ENCODE measurements at places on chromosomes 4 and X. TPM values are rescaled to one million over a fixed set of nuclear protein-coding genes. Genes with fewer than 3 reads are reported as not detected.
A peak's percentile ranks its signal among the peaks of the same experiment; 100 is the strongest.

The MAGEA2 gene
- not detected for polyA plus RNA-seq

The PPEF2 gene
- polyA plus RNA-seq: not detected

DNA sequence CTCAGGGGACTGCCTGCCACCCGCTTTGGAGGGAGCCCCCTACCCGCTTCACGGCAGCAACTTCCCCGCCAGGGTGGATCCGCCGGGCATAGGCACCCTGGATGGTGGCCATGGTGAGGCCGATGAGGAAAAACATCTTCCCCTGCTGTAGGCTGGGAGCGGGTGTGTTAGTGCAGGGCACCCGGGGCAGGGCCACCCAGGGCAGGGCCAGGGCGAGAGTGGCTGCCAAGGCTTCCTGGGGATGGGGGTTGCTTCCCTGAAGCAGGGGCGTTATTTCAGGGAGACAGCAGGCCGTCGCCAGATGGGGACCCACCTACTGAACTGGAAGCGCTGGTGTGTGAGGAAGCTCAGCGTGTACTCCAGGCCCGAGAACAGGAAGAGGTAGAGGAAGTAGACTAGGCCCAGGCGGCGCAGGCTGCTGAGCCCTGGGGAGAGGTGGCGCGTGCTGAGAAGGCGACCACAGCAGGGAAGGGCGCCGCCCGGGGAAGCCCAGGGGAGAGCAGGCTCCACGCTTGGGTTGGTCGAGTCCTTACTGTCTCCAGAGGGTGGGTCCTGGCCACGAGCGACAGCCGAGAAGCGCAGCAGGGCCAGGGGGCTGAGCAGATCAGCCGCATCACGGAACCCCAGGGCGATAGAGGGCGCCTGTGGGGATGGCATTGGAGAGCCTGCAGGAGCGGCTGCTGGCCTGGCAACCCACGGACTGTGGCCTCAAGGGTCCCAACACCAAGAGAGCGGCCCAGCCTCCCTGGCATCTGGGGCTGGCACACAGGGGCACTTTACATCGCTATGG lies 31.5 kb downstream of the NOP14 start:
- H3K36me3 ChIP-seq: peaks cover 49% of the 10 kb centered on the region
- H3K4me3 ChIP-seq: no peak overlapping the region
- H3K4me1 ChIP-seq: peaks cover 46% of the 10 kb centered on the region
- peak; percentile 90 for DNase-seq
- H3K27ac ChIP-seq: peak overlapping the region; percentile 67

DNA sequence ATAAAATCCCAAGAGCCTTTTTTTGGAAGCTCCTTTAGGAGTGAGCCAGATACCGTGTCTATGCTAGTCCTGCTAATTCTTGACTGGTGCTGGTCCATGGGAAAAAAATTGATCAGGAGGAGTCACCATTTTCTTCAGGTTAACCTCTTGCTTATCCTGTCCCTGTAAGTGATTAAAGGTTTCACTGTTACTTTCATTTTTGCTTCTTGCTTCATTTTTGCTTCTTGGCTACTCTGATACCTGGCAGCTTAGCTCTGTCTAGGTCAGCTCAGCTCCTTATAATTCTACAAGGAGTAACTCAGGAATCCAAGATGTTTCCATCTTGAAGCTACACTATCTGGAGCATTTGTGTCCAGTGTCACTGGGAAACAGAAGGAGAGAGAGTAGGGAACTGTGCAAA lies 45.7 kb downstream of the AFM start:
- no peak for DNase-seq
- no peaks in the 10 kb centered on the region for H3K36me3 ChIP-seq
- H3K27ac ChIP-seq: no peak overlapping the region
- H3K27me3 ChIP-seq: no peaks in the 10 kb centered on the region
- H3K4me1 ChIP-seq: no peaks in the 10 kb centered on the region

GRCh38 chr4:128519163-128519830 lies 231.7 kb upstream of the PGRMC2 start:
- no peaks in the 10 kb centered on the region for H3K36me3 ChIP-seq
- peaks cover 9% of the 10 kb centered on the region for H3K4me1 ChIP-seq
- H3K4me3 ChIP-seq: no peak overlapping the region
- no peak overlapping the region for H3K27ac ChIP-seq
- no peak for DNase-seq
- no peaks in the 10 kb centered on the region for H3K27me3 ChIP-seq

GRCh38 chr4:183808097-183808456 lies 97.0 kb upstream of the STOX2 start:
- no peaks in the 10 kb centered on the region for H3K4me1 ChIP-seq
- no peak overlapping the region for H3K4me3 ChIP-seq
- DNase-seq: no peak
- H3K36me3 ChIP-seq: no peaks in the 10 kb centered on the region
- no peak overlapping the region for H3K27ac ChIP-seq
- no peaks in the 10 kb centered on the region for H3K27me3 ChIP-seq

- H3K27ac ChIP-seq: no peak overlapping the region
- no peaks in the 10 kb centered on the region for H3K27me3 ChIP-seq
- no peak for DNase-seq
- H3K4me3 ChIP-seq: no peak overlapping the region
- H3K4me1 ChIP-seq: no peaks in the 10 kb centered on the region
Observed at GRCh38 chr4:25567253-25567652, 88.4 kb upstream of the SLC34A2 start.

DNA sequence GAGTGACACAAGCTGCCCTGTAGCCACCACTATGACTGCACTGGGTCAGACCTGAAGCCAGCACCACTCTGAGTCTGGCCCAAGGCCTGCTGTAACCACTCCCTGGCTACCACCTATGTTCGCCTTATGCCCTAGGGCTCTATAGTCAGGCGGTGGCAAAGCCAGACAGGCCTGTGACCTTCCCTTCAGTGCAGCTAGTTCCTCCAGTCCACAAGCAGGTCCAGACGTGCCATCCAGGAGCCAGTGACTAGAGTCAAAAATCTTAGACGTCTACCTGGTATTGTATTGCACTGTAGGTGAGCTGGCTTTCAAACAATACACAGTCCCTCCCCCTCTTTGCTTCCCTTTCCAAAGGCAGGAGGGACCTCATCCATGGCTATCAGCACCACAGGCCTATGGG lies 54.0 kb upstream of the RNF128 start:
- H3K4me1 ChIP-seq: no peaks in the 10 kb centered on the region
- H3K4me3 ChIP-seq: no peak overlapping the region
- no peak overlapping the region for H3K27ac ChIP-seq
- no peaks in the 10 kb centered on the region for H3K27me3 ChIP-seq

GRCh38 chr4:10007436-10007740 lies 13.9 kb downstream of the SLC2A9 start:
- peaks cover 39% of the 10 kb centered on the region for H3K36me3 ChIP-seq
- peaks cover 28% of the 10 kb centered on the region for H3K4me1 ChIP-seq
- H3K27me3 ChIP-seq: no peaks in the 10 kb centered on the region
- H3K4me3 ChIP-seq: peak overlapping the region; percentile 45
- H3K27ac ChIP-seq: peak overlapping the region; percentile 82

GRCh38 chr4:112329672-112330375 lies 32.7 kb downstream of the ALPK1 start:
- peaks cover 17% of the 10 kb centered on the region for H3K4me1 ChIP-seq
- H3K27ac ChIP-seq: peak overlapping the region; percentile 46
- peaks cover 17% of the 10 kb centered on the region for H3K36me3 ChIP-seq

DNA sequence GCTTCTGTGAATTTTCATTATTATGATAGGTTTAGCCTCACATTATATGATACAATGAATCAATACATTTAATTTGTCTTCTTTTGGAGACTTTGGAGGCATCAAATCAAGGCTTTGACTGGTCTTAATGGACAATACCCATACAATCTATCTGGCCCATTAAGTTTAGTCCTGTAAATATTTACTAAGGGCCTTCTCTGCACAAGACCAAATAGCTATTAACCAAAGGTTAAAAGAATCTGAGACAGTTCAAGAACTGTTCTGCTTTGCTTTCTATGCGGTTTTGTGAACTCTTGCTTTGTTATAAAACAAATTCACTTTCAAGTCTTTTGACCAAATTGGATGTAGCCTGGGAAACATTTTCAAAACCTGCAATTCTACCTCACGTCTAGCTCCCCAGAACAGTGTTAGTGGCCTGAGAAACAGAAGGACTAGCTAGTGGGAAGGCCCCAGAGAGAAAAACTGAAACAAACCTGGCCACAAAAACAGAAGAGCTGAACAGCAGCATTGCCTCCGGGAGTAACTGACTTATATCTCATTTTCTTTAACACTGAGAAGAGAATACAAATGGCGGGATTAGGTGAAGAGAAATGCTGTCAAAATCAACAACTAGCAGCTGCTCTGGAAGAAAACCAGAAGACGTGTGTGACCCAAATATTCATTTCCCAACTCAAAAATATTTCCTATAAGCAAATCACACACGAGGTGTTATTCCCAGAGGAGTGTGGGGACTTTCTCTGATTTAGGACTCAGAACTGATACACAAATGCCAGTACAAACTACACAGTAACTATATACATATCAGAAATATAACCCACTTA lies 548 bp downstream of the TLR1 start:
- no peak for DNase-seq
- H3K4me3 ChIP-seq: peak overlapping the region; percentile 66
- H3K27me3 ChIP-seq: no peaks in the 10 kb centered on the region
- peaks cover 43% of the 10 kb centered on the region for H3K36me3 ChIP-seq

DNA sequence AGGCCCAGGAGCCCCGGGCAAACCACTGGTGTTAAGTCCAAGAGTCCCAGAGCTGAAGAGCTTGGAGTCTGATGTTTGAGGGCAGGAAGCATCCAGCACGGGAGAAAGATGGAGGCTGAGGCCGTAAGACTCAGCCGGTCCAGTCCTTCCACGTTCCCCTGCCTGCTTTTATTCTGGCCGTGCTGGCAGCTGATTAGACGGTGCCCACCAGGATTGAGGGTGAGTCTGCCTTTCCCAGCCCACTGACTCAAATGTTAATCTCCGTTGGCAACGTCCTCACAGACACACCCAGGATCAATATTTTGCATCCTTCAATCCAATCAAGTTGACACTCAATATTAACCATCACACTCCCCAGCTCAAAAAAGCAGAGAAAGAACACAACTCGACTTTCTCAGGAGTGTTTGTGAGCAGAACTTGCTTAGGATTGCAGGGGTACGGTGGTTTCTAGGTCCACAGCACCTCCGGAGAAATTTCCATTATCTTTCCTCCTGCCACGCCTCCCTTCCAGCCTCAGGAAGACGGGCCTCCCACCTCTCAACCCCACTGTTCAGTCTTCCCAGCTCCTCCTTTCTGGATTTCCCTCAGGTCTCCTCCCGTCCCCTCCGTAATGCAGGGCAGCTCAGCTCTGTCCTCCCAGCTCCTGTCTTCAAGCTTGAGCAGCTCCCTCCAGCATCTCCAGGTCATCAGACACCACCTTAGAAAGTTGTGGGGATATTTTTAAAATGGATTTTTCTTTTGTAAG lies 13.3 kb upstream of the TMEM271 start:
- no peaks in the 10 kb centered on the region for H3K36me3 ChIP-seq
- no peak overlapping the region for H3K4me3 ChIP-seq
- H3K27ac ChIP-seq: no peak overlapping the region
- DNase-seq: no peak
- H3K4me1 ChIP-seq: no peaks in the 10 kb centered on the region

GRCh38 chr4:138297743-138298405 lies 55.7 kb upstream of the SLC7A11 start:
- no peak overlapping the region for H3K4me3 ChIP-seq
- DNase-seq: no peak
- H3K27ac ChIP-seq: no peak overlapping the region
- no peaks in the 10 kb centered on the region for H3K27me3 ChIP-seq
- H3K4me1 ChIP-seq: peaks cover 6% of the 10 kb centered on the region

GRCh38 chr4:183256756-183257385 lies 63.2 kb downstream of the CLDN22 start:
- H3K4me1 ChIP-seq: no peaks in the 10 kb centered on the region
- peaks cover 11% of the 10 kb centered on the region for H3K36me3 ChIP-seq
- H3K4me3 ChIP-seq: no peak overlapping the region
- no peak overlapping the region for H3K27ac ChIP-seq
- DNase-seq: peak; percentile 24
- no peaks in the 10 kb centered on the region for H3K27me3 ChIP-seq

GRCh38 chrX:109487640-109488039 lies 5.8 kb upstream of the GUCY2F start:
- no peaks in the 10 kb centered on the region for H3K36me3 ChIP-seq

GRCh38 chr4:4641661-4642495 lies 100.0 kb upstream of the STX18 start:
- H3K36me3 ChIP-seq: no peaks in the 10 kb centered on the region
- H3K27ac ChIP-seq: no peak overlapping the region
- no peaks in the 10 kb centered on the region for H3K4me1 ChIP-seq
- no peak for DNase-seq

Data from CD14-positive monocyte (primary cell).